Epithelial cell of proximal tubule (primary cell): ENCODE measurements at places on chromosomes 1 and 21. TPM values are rescaled to one million over a fixed set of nuclear protein-coding genes. Genes with fewer than 3 reads are reported as not detected.

NUP210L gene
- not detected in 2 replicates for total RNA-seq

RBM34 gene
- 66.6 and 87.2 TPM in 2 replicates for total RNA-seq

DCST1 gene
- total RNA-seq: not detected in 2 replicates

- DNase-seq: no peak
These were observed 79.5 kb upstream of the CSF3R start for GRCh38 chr1:36562181-36562685.

GRCh38 chr1:7667625-7668218 is 103.4 kb upstream of the VAMP3 start:
- DNase-seq: no peak

DNA sequence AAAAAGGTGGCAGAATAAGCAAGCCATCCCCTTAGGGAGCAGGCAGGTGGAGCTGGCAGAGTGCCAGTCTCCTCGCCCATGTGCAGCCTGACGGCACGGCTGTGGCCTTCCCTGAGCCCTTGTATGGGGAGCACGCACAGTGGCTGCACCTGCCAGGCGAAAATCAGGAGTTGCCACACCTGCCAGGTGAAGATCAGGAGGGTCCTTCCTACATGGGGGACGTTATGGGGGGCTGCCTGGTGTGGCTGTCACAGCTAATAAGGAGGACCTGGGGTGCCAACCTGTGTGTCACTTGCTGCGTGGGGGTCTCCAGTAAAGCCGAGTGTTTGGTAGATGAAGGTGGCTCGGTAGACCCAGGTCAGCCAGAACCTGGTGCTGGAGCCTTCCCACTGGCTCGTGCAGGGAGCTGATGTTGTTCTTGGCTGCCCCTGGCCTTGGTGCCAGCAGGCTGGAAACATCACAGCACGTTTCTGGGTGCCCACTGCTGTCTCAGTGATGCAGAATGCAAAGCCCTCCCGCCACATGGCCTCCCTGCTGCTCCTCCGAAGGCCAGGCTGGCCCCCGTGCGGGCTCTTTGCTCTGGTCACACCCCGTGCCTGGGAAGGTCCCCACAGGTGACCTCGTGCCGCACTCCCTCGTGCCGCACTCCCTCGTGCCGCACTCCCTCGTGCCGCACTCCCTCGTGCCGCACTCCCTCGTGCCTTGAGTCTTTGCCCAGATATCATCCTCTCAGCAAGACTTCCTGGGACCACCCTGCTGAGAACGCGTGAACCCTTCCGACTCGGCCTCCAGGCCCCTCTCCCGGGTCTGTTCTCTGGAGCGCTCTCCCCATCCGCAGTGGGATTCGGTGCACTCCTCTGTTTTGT is 55.4 kb downstream of the SLC37A1 start:
- no peak for DNase-seq
